Vagina (tissue), 2 donors: ENCODE measurements at places on chromosomes 4 and X.

GRCh38 chrX:54076903-54077302 lies 32.6 kb upstream of the PHF8 start:
- DNase-seq = no peak

- no peak for DNase-seq
Measured at GRCh38 chr4:40946652-40947051, 196.9 kb downstream of the NSUN7 start.

GRCh38 chrX:112840382-112841113 lies at the start of gene AMOT:
Gene AMOT (minus strand): TSS chrX:112840831. CDS start chrX:112823126, 17,705 bp downstream.
- DNase-seq = no peak

GRCh38 chrX:16958356-16958755 lies 11.9 kb downstream of the REPS2 start:
- no peak for DNase-seq

GRCh38 chrX:155134255-155134654 lies 62.9 kb downstream of the BRCC3 start:
- DNase-seq = no peak
